ENCODE measurements at places on chromosomes 5 and 9.

DNA sequence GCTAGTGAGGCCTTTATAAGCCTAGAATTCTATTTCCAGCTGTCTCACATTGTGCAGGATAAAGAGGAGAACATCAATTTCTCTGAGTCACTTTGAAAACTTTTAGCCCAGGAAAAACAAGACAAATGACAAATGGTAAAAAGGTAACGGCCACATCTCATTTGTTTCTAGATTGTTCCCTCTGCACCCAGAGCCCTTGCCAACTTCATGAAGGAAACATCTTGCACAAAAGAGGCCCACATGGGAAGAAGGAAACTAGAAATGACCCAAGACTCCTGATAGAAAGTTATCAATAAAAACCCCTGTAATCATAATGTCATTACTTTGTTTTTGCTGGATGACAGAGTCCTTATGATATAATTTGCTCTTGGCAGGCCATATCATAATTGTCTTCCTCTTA is 5.3 kb downstream of the DPYSL3 start:
- no peak for DNase-seq

- peak; percentile 71 for DNase-seq
Measured at GRCh38 chr9:97615439-97616072, 17.6 kb downstream of the TSTD2 start.

DNA sequence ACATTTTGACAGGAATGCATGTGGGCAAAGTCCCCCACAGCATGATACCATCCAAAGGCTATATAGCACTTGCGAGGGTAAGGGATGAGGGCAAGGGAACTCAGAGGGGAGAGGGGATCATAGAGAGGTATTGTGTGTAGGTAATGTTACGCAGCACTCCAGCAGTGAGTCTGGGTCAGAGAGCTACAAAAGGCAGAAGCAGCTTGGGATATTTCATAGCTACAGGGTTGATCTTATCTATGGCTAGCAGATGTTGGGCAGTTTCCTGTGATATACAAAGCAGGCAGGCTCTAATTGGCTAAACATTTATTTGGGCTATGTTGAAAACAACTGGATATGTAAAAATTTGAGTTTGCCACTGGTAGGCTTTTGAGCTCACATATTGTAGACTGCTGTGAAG is 17.8 kb upstream of the SLCO4C1 start:
- no peak for DNase-seq

DNA sequence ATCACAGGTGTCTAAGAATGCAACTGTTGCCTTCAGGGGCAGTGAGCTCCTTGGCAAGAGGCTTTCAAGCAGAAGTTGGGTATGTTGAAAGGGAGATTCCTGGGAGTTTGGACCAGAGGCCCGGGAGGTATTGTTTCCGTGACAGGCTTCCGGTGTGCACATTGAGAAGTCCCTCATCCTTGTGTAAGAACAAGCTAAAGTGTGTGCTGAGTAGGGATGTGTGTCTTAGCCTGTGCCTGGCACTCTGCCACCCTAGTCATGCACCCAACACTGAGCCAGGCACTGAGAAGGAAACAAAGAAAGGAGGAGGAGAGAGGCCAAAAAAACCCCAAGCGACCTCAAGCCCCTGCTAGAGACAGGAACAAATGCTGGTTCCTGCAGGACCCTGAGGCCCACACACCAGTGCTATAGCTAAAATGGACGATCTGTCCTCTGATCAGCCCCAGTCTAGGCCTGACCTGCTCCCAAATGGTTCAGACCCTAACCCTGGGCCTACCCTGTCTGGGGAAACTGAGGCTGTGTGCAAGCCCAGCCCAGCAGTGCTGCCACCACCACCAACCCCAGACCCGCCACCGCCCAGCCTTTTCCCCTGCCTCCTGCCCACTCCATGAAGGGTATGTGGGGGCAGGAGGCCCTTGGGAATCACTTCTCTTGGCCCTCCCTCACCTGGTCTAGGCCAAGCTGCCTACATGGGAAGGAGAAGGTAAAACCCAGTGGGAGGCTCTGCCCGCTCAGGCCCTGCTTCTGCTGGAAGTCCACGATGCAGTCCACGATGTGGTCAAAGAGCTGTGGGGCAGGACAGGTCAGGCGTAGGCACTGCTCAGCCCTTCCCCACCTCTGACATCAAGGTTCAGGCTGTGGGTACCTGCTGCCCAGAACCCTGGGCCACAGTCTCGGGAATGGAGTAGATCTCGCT is 12.6 kb downstream of the HK3 start:
- no peak for DNase-seq

DNA sequence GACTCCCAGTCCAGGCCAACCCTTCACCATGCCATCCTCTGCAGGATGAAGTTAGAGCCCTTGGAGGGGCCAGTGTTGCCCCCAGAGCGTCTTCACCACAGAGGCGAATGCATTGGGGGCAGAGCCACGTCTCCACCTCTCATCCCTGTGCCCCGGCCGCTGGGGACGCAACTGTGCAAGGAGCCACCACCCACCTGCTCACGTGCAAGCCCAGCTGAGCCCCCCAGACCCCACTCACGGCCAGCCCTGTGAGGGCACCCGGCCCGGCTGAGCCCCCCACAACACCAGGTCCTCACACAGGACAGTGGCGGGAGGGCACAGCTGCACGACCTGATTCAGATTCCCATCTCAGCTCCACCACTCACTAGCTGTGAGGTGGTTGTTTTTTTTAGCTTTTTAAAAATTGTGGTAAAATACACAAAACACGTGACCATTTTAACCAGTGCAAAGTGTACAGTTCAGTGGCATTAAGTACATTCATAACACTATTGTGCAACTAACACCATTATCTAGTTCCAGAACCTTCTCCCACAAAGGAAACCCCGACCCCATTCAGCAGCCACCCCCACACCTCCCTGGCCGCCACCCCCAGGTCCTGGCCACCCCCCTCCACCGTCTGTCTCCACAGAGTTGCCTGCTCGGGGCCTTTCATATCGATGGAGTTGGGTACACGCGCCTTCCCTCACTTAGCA is 33.5 kb upstream of the UBAC1 start:
- no peak for DNase-seq

- no peak for DNase-seq
Measured at GRCh38 chr9:2208465-2208864, 193.3 kb downstream of the SMARCA2 start.

- no peak for DNase-seq
Measured at GRCh38 chr5:101904736-101905135, 391.3 kb downstream of the SLCO4C1 start.

DNA sequence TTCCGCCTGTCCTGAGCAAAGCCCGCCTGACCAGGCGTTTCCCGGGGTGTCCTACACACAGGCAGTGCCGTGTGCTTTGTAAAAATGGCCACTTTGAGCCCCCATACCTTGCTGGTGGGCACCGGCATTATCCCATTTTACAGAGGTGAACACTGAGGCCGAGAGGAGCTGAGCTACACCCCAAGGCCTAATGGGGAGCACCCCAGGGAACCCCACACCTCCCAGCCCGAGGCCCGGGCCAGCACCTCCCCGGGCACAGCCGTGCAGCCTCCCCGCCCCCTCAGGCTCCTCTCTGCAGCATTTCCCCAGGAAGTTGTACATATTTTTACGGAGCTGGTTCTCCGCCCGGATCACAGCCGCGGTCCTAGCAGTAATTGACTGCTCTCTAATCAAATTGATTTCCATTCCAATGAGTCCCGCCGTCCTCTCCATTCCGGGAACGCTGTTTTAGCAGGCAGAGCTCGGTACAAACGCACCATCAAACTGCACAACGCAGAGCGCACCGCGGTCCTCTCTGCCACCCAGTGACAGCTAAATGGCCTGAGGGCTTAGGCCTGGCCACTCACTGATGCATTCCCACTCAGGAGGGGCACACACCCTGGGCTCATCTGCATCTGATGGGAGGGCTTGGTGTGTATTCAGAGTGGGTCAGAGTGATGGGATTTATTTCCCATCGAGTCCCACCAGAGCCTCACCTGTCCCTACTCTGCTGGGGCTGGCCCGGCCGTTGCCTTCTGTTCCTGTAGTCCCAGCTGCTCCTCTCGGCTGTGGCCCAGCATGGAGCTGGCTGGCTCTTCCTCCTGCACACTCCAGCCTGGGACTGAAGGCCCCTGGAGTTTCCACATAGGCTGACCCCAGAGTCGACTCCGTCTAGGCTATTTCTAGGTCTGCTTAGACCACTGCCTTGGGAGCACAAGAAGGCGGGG is 36.2 kb upstream of the UBAC1 start:
- no peak for DNase-seq

GRCh38 chr5:18097817-18098216 is 463.6 kb downstream of the TAF11L14 start:
- no peak for DNase-seq

GRCh38 chr5:145934276-145934675 is 2.1 kb upstream of the SH3RF2 start:
- no peak for DNase-seq

GRCh38 chr5:53126521-53126920 is 17.0 kb upstream of the MOCS2 start:
- no peak for DNase-seq

- peak; percentile 59 for DNase-seq
Measured at GRCh38 chr5:72818866-72819534, 2.5 kb downstream of the TNPO1 start.

DNA sequence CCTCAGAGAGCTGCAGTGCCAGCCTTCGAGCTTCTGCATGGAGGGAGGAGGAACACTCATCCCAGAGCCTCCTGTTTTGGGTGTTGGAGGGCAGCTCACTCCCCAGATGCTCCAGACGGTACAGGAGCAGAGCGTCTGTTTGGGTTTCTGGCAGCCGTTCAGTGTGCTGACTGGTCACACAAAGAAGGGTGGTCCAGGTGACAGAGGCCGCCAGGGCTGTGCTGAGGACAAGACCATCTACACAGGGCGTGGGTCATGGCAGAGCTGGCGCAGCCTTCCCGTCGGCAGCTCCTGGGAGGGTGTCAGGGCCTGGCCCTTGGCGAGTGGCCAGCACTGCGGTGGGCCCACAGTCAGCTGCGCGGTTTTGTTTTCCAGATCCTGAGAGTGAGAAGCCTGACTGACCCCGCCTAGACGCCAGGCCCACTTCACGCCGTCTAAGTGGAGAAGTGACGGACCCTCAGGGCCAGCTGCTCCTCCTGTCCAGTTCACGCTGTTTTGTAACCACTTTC is 131.4 kb upstream of the FAM120A start:
- DNase-seq = no peak

- no peak for DNase-seq
Measured at GRCh38 chr9:87742813-87743428, 17.0 kb downstream of the CTSL start.

- no peak for DNase-seq
Measured at GRCh38 chr9:113887436-113887835, 11.3 kb downstream of the ZNF618 start.

DNA sequence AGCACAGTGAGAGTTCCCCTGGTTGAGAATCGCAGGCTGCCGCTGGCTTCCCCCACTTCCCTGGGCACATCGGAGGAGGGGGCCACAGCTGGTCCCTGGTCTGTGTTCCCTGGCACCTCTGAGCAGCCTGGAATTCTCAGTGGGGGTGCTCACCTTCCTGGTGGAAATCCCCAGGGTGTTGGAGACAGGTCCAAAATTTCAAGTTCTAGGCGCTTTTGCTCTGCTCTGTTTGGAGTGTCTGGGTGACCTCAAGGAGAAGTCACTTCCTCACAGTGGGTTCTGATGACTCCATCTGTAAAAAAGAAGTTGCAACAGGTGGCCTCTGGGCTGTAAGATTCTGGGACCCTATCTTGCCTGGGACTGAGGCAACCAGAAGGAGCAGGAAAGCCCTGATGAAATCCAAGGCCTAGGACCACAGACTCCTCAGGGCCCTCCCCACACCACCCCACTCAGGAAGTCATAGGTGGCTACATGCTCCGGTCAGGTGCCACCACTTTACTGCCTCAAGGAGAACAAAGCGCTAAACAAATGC is at the start of gene TRAF1:
Gene TRAF1 (minus strand): TSS at position 400 of the 532 bp plus-strand sequence. CDS start 721 bp downstream, outside the sequence.
- DNase-seq = no peak

- DNase-seq = peak; percentile 11
Measured at GRCh38 chr9:72006501-72006900, 53.9 kb downstream of the C9orf57 start.

DNA sequence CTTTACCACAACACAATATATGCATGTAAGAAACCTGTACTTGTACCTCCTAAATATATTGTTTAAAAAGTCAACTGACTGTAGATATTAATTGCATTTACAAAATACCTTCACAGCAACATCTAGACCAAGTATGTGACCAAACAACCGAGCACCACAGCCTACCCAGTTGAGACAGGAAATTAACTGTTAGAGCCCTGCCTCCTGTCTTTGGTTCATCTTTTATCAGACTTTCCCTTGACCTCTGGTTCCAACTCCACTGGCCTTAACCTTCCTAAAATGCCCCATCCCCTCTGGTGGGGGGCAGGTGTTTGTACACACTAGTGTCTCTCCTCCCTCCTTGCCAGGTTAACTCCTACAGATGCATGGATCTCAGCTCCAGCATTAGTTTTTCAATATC is 155.0 kb upstream of the PANK3 start:
- no peak for DNase-seq

DNA sequence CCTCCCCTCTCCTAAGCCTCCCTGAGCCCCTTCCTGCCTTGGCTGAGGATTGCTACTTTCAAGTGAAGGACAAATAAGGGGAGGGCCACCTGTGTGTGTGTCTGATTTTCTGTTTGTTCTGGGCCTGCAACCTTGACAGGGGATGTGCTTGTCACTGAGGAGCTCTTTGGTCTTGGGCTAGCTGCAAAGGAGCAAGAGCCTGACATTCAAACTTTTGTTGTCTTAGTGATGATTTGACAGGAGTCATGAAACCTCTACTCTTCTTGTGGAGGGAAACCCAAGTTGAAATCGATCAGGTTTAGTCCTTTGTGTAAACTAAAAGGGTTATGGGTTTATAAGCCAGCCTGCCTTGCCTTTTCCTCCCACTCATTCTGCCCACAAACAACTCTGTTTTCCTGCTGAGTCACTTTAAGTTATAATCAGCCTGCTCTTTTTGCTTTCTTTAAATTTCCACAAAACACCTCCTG is 16.9 kb downstream of the CLTA start:
- no peak for DNase-seq

Measured in iPS-NIHi11 (cell line).